ENCODE measurements at places on chromosomes 16 and 17. TPM values are rescaled to one million over a fixed set of nuclear protein-coding genes. Genes with fewer than 3 reads are reported as not detected.

The KIF19 gene
- not detected for total RNA-seq

The CCL14 gene
- not detected for total RNA-seq

The ADAM11 gene
- 0.22 TPM for total RNA-seq

The DNAH17 gene
- not detected for total RNA-seq

The WFDC1 gene
- total RNA-seq: 0.76 TPM

The OMG gene
- not detected for total RNA-seq

The C1QTNF8 gene
- not detected for total RNA-seq

The DHX58 gene
- 11.6 TPM for total RNA-seq

The DLG4 gene
- 13.1 TPM for total RNA-seq

The HEXIM1 gene
- 16.2 TPM for total RNA-seq

The MFAP4 gene
- 79.0 TPM for total RNA-seq

The LHX1 gene
- not detected for total RNA-seq

The TEX19 gene
- total RNA-seq: not detected

The GOSR1 gene
- 16.9 TPM for total RNA-seq

The OTOP2 gene
- not detected for total RNA-seq

The EFCAB5 gene
- total RNA-seq: not detected

The GFAP gene
- total RNA-seq: not detected

The MYADML2 gene
- not detected for total RNA-seq

The SSTR5 gene
- not detected for total RNA-seq

The SPATA22 gene
- total RNA-seq: not detected

The PDILT gene
- total RNA-seq: not detected

The USP43 gene
- total RNA-seq: not detected

The USH1G gene
- total RNA-seq: not detected

The TBX21 gene
- not detected for total RNA-seq

The TMEM231 gene
- 20.3 TPM for total RNA-seq

The ZFP3 gene
- total RNA-seq: 1.9 TPM

The VASN gene
- total RNA-seq: 234 TPM

The KCNJ12 gene
- 1.0 TPM for total RNA-seq

The LCAT gene
- 15.9 TPM for total RNA-seq

The IRX5 gene
- 20.6 TPM for total RNA-seq

The TP53TG3C gene
- not detected for total RNA-seq

The RNF112 gene
- total RNA-seq: 7.8 TPM

The GRAP gene
- not detected for total RNA-seq

The CBX8 gene
- total RNA-seq: 2.7 TPM

The GP1BA gene
- total RNA-seq: not detected

The SMIM5 gene
- total RNA-seq: not detected

The FBXW10B gene
- not detected for total RNA-seq

The CDRT15L2 gene
- total RNA-seq: not detected

The KRTAP4-3 gene
- total RNA-seq: not detected

The POLG2 gene
- 3.7 TPM for total RNA-seq

The GPR142 gene
- total RNA-seq: not detected

The TMEM114 gene
- not detected for total RNA-seq

The TNRC6C gene
- 2.3 TPM for total RNA-seq

The G6PC1 gene
- not detected for total RNA-seq

The KRTAP4-9 gene
- not detected for total RNA-seq

The HLF gene
- total RNA-seq: not detected

The ZNF594 gene
- total RNA-seq: 5.1 TPM

The HS3ST4 gene
- not detected for total RNA-seq

The SOX8 gene
- 0.89 TPM for total RNA-seq
